ENCODE measurements at places on chromosomes 12 and 14.

DNA sequence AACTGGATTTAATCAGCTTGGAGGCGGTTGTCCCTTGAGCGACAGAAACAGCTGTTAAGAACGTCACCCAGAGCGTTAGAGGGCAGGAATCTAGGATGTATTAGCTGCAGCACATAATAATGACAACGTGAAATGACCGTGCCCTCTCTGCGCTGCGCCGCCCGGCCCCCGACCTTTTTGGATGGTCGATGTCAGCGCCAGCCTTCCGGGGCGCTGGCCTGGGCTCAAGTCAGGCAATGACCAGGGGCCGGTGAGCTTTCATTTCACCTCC, 427 bp upstream of the TMEM120B start:
- DNase-seq, result peak; percentile 44

DNA sequence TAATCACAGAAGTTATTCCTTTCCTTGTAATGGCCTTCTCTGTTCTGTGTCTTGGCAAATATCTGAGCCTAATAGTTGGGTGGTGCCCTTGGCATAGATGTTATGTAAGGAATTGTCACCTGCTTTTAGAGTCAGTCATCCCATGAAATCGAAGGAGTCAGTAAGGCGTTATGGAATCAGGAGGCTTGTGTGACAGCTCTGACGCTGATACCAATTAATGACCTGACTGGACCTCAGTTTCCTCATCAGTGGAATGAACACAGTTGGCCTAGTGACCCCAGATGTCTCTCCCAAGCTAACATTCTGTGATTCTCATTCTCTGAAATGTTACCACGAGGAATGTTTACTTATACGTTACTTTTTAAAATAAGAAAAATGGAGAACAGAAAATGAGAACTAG, 32.1 kb downstream of the TXNRD1 start:
- no peak for DNase-seq

- DNase-seq, result no peak
These were observed 60.1 kb upstream of the PPM1H start for GRCh38 chr12:62995097-62995496.

GRCh38 chr12:125773033-125773640, 707.9 kb downstream of the AACS start:
- no peak for DNase-seq

GRCh38 chr14:105167303-105168092, 1.1 kb downstream of the JAG2 start:
- DNase-seq, result no peak

Measured in mesothelial cell of epicardium (in vitro differentiated cells).